Pancreas (tissue), 10 donors: ENCODE measurements at places on chromosomes 6 and 20. TPM values are rescaled to one million over a fixed set of nuclear protein-coding genes. Genes with fewer than 3 reads are reported as not detected.

PTK6 gene
- 2.6 TPM for polyA plus RNA-seq

SSTR4 gene
- not detected for polyA plus RNA-seq

DNA sequence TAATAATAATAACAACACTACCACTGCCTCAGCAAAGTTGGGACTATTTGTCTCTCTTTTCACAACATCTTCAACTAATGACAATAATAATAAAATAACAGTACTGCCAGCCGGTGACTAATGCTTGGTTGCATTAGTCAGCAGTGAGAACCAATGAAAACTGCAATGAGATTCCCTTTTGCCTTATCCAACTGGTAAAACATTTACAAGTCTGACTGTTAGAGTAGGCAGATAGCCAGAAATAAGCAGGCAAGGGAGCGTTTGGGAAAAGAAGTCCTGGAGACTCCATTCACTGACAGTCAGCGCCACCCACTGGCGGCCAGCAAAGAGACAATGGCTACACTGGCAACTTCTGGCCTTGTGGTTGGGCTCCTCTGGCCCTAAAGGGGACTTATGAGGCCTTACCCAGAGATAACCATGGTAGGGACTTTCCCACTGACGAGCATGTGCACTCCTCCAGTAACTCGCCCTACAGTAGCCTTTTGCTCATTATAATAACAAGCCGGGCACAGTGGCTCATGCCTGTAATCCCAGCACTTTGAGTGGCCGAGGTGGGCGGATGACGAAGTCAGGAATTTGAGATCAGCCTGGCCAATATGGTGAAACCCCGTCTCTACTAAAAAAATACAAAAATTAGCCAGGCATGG lies 3.4 kb upstream of the NSFL1C start:
- no peak overlapping the region for H3K4me3 ChIP-seq
- no peaks in the 10 kb centered on the region for H3K27me3 ChIP-seq
- H3K4me1 ChIP-seq, result peaks cover 30% of the 10 kb centered on the region

DNA sequence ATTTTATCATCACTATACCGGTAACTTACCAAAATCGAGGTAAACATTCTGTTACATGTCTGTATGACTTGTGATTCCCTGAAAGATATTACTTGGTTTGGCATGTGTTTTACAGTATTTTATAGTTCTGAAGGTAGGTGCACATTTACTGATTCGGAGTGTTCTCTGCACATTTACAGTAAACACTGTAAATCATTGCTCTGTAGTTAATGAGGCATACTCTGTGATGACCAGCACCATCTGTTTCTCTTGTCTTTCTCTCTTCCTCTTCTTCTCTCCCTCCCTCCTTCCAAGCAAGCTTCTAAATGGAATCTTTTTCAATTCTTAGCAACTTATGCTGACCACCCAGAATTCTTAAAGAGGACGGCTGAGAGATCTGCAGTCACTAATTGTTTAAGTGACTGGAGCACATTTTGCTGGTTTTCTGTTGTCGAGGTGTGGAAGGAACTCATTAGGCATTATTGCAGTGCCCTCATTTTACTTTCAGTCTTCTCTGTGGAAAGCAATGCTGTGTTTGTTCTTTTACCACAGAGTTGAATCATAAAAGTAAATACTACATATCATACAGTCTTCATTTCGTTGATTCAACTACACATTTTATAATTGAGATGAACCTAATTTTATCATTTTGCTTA lies 126.5 kb downstream of the UTRN start:
- no peak overlapping the region for H3K4me3 ChIP-seq
- no peak for DNase-seq
- H3K27me3 ChIP-seq, result no peaks in the 10 kb centered on the region
- H3K36me3 ChIP-seq, result no peaks in the 10 kb centered on the region
- H3K27ac ChIP-seq, result no peak overlapping the region
